ENCODE measurements at places on chromosomes 1 and 21.

- DNase-seq = peak; percentile 32
Observed at GRCh38 chr1:7149080-7149838, 364.0 kb downstream of the CAMTA1 start.

DNA sequence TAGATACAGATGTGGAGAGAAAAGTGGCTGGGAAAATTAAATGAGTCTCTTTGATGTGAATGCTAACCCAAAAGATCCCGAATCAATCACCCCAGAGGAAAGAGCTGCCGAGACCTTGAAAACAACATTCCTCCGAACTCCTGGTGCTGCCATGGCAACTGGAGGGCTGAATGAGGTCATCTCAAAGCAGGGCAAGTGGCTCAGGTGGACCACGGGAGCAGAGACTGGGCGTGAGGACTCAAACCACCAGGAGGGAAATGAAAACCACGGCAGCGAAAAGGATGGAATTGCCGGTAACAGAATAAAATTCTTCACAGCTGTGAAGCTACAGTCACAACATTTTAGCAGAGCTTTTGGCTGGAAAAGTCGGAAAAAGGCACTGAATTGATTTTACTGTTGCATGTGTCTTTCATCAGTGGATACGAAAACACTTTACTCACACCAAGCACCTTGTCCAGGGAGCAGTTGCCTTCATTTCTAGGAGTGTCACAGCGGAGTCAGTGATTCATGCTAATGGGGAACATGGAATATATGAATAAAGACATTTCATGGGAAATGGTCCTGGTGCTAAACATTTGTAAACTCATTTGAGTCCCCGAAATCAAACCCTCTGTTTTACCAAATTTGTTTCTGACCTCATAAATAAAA is 23.2 kb upstream of the BECN2 start:
- no peak for DNase-seq

DNA sequence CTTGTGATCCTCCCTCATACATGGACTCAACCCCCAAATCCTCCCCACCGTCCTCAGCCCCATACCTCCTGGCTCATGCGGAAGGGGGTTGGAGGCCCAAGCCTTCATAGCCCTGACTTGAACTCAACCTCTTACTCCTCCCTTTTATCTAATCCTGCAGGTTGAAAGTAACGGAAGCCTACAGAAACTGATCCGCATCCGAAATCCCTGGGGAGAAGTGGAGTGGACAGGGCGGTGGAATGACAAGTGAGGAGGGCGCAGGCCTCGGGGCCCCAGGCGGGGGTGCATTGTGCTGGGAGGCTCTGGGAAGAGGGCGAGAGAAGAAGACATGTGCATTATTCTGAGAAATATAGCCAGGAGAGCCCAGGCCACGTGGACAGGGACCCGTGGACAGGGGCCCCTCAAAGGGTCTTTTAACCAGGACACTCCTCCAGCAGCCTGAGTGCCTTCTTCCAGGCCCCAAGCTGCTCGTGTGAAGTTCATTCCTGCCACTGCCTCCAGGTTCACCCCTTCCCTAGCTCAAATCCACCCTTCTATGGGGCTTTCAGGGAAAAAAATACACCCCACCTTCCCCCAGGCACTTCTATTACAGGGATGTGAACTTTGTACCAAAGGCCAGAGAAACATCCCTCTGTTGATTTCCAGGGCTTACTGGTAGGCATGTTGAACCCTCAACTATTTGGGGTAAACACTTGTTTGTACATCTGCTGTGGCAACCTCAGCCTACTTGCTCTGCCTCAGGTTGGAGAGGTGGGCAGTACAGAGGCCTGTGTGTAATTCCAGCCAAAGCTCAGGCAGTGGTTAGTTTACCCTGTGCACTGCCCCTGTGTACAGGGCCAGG is 38.6 kb downstream of the CAPN2 start:
- no peak for DNase-seq

GRCh38 chr1:113949007-113949406 is 19.9 kb downstream of the HIPK1 start:
- DNase-seq = no peak

- DNase-seq = no peak
Observed at GRCh38 chr1:223001653-223002634, 141.1 kb downstream of the TLR5 start.

DNA sequence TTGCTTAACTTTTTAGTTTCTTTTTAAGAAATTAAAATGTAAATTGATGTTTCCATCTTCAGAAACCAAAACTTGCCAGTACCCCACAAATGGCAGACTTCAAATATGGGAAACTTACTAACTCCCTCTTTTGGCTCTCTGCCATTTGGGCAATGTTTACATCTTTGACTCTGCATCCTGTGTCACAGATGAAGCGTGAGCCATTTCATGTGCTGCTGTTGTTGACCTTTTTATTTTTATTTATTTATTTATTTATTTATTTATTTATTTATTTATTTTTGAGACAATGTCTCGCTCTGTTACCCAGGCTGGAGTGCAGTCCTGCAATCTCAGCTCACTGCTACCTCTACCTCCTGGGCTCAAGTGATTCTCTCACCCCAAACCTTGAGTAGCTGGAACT is 16.0 kb upstream of the COG2 start:
- no peak for DNase-seq

- DNase-seq = no peak
Observed at GRCh38 chr1:201163707-201164106, 9.4 kb upstream of the TMEM9 start.

GRCh38 chr1:30008998-30009657 is 714.3 kb downstream of the MATN1 start:
- peak; percentile 18 for DNase-seq

DNA sequence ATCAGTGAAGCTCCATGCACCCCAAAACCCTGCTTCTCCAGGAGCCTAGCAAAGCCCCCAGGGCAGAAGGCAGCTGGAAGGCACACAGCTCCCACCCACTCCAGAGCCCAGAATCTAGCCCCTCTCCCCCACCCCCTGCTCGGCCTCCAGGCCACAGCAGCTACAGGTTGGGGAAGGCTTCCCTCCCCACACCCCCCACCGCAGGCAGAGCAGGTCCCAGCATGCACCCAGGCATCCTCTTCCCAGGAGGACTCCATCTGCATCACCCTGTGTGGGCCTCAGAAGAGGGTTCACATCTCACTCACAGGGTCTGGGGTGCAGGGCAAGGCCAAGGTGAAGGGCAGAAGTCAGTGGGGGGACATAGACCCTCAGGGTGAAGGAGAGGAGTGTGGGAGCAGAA is 719 bp downstream of the S100A14 start:
- DNase-seq = no peak

DNA sequence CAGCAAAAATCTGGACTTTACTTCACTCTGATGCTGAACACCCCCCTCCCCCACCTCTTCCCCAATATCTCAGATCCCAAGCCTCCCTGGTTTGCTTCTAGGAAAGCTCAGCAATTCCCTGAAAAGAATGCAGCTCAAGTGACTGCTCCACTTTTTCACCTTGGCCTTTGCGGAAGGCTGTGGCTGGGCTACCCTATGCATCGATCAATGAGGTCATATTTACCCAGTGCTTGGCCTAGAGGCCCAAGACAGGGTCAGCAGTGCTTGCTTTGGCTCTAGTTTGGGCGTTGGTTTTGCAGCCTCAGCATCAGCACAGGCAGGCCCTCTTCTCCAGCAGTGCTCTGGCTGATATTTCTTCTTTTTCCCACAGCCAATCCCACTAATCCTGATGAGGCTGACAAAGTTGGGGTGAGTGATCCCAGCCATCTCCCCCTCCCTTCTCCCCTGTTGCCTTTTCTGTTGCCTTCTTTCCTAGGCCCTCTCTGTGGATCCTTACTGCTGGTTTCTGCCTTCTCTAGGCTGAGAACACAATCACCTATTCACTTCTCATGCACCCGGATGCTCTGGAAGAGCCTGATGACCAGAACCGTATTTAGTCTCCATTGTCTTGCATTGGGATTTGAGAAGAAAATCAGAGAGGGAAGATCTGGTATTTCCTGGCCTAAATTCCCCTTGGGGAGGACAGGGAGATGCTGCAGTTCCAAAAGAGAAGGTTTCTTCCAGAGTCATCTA is 14.2 kb downstream of the FCGR2B start:
- DNase-seq = no peak

DNA sequence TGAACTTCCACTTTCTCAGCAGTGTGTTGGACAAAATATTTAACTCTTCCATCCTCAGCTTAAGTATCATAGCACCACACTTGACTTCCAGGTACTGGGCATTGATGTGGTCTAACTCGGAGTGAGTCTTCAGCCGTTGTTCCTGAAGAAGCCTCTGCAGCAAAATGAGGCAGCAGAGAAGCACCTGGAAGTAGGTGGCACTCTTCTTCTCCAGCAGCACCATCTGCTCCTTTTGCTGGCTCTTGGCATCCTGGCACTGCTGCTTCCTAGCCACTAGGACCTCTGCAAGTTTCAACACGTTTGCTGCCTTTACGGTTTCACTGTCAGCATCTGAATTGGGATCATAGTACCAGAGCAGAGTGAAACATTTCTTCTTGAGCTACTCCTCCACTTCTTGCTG is 162.5 kb upstream of the GORAB start:
- no peak for DNase-seq

DNA sequence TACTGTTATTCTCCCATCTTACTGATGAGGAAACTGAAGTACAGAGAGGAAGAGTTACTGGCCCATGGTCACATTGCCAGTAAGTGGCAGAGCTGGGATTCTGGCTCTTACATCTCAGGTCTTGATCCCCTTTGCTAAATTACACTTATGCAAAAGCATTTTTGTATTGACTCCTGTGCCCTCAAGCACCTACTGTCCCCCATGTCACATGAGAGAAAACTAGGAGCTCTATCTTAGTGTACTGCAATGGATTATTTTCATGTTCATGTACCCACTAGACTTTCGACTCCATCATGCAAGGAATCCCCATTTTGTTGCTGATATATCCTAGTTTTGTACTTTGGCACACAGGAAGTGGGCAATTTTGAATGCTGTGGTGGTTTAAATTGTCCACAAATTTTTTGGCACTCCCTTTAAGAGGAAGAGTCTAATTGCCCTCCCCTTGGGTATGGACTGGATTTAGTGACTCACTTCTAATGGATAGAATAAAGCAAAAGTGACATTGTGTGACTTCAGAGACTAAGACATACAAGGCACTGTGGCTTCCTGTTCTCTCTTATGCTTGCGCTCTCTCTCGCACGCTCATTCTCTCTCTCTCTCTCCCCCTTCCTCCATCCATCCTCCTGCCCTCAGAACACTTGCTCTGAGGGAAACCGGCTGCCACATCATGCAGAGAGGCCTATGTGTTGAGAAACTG is 43.5 kb upstream of the JAK1 start:
- no peak for DNase-seq

GRCh38 chr1:46411010-46411405 is 16.9 kb downstream of the FAAH start:
- no peak for DNase-seq

DNA sequence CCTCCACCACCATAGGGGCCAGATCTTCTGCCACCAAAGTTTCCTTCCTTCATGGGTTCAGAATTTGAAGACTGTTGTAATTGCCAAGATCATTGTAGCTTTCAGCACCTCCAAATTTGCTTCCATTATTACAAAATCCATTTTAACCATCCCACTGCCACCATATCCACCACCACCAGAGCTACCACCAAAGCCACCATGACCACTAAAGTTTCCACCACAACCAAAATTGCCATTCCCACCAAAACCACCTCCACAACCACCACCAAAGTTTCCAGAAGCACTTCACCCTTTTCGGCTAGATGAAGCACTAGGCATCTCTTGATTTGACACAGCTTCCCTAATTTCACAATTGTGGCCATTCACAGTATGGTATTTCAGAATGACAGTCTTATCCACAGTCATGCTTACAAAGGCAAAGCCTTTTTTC is 45.2 kb downstream of the SLC30A7 start:
- DNase-seq = no peak

DNA sequence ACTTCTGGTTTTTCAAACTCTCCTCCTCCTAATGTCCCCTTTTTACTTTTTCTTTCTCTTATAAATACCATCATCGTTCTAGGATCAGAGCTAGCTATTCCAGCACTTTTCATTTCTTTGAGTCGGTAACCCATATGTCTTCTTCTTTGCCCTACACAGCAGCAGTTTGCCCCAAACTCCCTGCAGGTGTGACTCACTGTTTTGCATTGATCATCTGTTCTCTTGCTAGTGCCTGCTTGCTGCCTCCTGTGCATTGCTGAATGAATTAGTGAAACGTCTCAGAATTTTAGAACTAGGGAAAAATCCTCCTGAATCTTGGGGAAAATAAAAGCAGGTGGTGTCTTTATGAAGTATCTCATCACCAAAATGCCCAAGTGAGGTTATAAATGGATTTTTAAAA is 21.7 kb downstream of the KCNK2 start:
- DNase-seq = no peak

DNA sequence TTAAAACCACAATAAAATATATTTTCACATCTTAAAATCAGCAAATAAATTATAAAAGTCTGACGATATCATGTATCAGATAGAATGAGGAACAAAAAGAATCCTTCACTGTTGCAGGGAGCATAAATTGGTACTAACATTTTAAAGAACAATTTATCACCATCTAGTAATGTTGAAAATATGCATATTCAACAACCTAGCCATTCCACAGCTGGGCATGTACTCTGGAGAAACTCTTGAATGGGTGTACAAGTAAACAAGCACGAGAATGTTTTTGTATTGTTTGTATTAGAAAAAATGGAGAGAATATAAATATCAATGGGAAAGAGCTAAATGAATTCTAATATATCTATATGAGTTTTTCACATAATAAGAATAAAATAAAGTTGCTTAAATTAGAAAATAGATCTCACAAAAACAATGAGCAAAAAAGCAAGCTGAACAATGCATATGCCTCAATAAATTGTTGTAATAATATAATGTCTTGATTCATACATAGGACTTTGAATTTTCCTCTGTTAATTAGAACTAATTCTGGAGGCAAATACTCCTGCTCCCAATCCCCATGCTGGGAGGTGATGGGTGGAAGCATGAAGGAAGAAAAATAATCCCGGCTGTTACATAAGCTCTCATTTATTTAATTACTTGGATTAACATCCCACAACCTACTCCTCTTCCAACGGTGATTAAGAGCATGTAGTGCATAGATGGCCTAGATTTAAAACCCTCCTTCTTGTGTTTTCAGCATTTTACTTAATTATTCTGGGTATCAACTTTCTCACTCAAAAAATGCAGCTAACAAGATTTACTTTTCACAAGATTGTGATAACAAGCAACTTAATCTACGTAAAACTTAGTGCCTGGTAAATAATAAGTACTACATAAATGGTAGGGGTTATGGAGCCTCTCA is 5.5 kb upstream of the FMO2 start:
- DNase-seq = no peak

DNA sequence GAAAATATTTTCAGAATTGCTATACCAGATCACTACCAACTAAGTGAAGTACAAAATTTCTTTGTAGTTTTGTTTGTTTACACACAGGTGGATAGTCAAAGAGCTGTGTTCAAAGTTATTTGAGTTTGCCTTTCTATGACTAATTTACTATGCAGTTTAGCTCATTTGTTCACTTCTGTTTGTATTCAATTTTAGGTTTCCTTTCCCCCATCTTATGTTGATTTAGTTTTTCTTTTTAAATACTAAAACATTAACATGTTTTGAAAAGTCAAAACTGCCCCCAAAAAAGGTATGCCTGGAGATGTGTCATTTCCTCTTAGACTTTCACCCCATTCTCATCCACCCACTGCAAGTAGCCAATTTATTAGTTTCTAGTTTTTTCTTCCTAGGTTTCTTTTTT is 18.7 kb upstream of the RIPPLY3 start:
- no peak for DNase-seq

GRCh38 chr1:9413071-9413876 is 120.6 kb downstream of the SPSB1 start:
- peak; percentile 43 for DNase-seq

- DNase-seq = no peak
Observed at GRCh38 chr1:179101566-179101965, 19.7 kb downstream of the TOR3A start.

- DNase-seq = no peak
Observed at GRCh38 chr21:14771593-14771992, 225.5 kb upstream of the SAMSN1 start.

Data from mucosa of gallbladder (tissue), 1 donor.